ENCODE measurements at places on chromosomes 3 and 15.

GRCh38 chr3:61532739-61533500 lies 28.5 kb upstream of the PTPRG start:
- DNase-seq = no peak

- no peak for DNase-seq
Measured at GRCh38 chr3:187292181-187292580, 644 bp upstream of the MASP1 start.

DNA sequence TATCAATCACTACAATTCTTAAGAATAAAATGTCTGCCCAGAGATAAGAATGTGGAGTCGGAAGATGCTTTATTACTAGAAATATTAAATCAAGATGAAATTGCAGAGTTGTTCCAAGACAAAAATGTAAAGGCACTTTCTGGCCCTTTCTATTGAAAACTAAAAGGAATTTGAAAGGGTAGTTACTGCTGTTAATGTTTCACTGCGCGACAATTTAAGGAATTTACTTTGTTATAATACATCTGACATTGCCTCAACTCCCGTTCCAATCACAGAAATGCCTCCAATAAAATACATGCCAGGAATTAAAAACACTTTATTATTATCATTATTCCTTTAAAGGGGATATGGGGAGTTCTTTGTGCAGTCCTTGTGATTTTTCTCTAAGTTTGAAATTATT lies 26.4 kb downstream of the RSL24D1 start:
- DNase-seq = no peak

DNA sequence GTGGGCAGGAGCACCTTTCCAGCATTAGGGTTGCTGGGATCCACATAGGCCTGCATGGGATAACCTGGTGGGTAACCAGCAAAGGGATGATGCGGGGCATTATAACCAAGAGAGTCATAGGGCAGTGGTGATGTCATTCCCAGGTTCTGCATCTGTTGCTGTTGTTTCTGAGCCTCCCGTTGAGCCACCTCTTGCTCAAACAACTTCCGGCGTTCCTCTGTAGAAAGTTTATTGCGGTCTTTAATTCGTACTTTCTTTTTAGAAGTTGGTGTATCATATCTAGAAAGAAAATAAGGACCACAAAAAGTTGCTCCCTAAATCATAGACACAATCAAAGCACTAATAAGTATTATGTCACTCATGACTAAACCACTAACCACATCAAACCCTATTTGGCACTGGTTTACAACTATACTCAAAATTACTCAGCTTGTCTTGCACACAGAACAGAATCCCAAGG lies 77.8 kb downstream of the NBEAL2 start:
- DNase-seq = no peak
